ENCODE measurements at places on chromosomes 2 and 18.

GRCh38 chr2:54545702-54546450, 89.7 kb downstream of the SPTBN1 start:
- no peak for DNase-seq

GRCh38 chr2:74917702-74918619, 40.5 kb upstream of the POLE4 start:
- DNase-seq: no peak

GRCh38 chr18:12296087-12296403, 12.0 kb upstream of the TUBB6 start:
- DNase-seq: no peak

DNA sequence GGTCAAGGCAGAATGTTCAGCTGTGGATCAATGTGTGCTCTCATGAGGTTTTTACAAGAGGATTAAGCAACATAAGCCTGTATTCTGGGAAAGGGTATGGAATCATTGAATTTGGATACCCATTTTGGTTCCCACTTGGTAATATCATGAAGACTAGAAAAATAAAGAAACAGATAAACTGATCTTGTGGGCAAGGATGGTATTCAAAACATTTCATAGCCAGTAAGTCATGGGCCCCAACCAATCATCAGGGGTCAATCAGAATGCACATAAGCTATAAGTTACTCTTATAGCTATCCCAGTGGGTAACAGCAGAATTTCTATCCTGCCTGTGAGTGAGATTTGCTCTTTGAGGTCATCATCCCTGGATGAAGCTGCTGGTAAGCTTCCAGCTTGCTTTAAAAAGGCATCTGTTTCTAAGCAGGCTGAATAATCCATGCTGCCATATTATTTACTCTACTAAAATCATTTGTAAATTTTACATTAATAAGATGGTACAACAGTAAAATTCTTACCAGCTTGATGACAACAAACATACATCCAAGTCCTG, 291.2 kb downstream of the RAD51AP2 start:
- DNase-seq: no peak

- no peak for DNase-seq
These were observed 26.2 kb downstream of the BMP10 start for GRCh38 chr2:68845043-68845442.

DNA sequence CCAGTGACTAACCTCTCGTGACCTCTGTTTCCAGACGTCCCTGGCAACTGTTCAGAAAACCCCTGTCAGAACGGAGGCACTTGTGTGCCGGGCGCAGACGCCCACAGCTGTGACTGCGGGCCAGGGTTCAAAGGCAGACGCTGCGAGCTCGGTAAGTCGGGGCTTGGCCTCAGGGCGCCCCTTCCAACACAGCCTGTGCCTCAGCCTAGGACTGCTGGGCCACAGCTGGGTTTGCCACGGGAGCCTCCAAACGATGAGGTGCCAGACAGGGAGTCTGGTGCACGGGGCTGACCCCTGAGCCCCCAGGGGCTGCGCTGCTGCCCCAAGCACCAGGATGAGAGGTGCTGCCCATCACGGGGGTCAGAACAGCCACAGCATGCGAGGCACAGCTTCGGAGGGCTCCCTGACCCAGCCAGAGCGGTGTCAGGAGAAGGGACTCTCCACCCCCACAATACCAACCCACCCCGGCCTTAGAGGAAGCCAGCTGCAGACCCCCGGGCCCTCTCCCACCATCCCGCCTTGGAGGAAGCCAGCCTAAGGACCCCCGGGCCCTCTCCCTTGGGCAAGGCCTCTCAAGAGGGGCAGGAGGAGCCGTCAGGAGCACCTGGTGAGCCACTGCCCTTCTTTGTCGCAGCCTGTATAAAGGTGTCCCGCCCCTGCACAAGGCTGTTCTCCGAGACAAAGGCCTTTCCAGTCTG, 20.3 kb downstream of the MTERF4 start:
- DNase-seq: no peak

GRCh38 chr18:60892441-60892840, 440.8 kb upstream of the CDH20 start:
- no peak for DNase-seq

Data from stimulated activated CD8-positive, alpha-beta memory T cell treated with anti-CD3 and anti-CD28 coated beads, Interleukin-2, amount 100 ng/mL, for 1 hour (primary cell).